ENCODE measurements at places on chromosomes 1 and 21.
A peak's percentile ranks its signal among the peaks of the same experiment; 100 is the strongest.

GRCh38 chr1:95766036-95766435, 532.0 kb downstream of the RWDD3 start:
- no peak for DNase-seq

- DNase-seq: peak; percentile 36
Measured at GRCh38 chr1:22452481-22452957, 868 bp downstream of the ZBTB40 start.

- no peak for DNase-seq
Measured at GRCh38 chr1:57311411-57311810, 112.4 kb downstream of the DAB1 start.

- DNase-seq: no peak
Measured at GRCh38 chr1:112529301-112529700, 20.5 kb downstream of the WNT2B start.

DNA sequence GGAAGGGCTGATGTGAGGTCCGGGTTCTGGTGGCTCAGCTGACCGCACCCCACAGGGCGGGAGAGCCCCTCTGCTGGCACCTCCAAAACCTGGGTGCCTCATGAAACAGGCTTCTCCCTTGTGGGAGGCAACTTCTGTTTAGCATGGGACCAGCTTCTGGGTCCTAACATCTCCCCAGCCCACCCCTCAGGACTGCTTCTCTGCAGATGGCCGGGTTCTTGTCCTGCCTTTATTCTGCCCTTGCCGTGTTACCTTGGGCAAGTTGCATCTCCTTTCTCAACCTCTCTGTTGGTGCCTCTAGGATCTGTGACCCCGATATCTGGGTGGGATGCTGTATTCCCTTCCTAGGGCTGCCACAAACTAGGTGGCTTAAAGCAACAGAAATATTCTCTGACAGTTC, 15.0 kb upstream of the TTC22 start:
- no peak for DNase-seq

Measured in CD4-positive, alpha-beta T cell treated with Interleukin-10 for 1 hour (primary cell).